ENCODE measurements at places on chromosomes 16 and 17.

DNA sequence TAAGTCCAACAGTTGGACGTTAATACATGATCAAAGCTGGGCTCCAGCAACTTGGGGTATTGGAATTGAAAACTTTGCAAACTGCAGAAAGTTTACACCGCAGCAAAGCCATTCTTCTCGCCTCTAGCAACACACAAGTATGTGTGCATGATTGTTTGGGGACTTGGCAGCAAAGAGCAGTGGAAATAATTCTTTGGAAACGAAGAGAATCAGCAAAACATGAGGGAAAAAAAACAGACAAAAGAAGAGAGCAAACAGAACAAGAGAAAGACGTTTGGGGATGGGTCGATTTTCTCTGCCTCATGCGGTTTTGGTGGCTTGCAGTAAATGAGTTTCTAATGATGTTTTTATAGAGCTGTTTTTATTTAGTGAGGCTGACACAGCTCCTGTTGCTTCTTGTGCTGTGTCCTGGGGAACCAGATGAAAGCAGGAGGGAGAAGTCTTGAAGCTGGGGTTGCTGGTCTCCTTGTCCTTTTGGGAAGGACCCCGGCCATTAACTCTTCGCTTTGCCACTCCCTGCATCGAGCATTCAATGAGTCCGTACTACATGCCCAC, 502.9 kb downstream of the GRIN2A start:
- no peak for DNase-seq

- DNase-seq: no peak
Measured at GRCh38 chr17:3894911-3895343, 2.1 kb upstream of the CAMKK1 start.

- DNase-seq: no peak
Measured at GRCh38 chr17:6713918-6714271, 726 bp upstream of the SLC13A5 start.

- DNase-seq: no peak
Measured at GRCh38 chr16:2056077-2056476, 8.3 kb downstream of the TSC2 start.

DNA sequence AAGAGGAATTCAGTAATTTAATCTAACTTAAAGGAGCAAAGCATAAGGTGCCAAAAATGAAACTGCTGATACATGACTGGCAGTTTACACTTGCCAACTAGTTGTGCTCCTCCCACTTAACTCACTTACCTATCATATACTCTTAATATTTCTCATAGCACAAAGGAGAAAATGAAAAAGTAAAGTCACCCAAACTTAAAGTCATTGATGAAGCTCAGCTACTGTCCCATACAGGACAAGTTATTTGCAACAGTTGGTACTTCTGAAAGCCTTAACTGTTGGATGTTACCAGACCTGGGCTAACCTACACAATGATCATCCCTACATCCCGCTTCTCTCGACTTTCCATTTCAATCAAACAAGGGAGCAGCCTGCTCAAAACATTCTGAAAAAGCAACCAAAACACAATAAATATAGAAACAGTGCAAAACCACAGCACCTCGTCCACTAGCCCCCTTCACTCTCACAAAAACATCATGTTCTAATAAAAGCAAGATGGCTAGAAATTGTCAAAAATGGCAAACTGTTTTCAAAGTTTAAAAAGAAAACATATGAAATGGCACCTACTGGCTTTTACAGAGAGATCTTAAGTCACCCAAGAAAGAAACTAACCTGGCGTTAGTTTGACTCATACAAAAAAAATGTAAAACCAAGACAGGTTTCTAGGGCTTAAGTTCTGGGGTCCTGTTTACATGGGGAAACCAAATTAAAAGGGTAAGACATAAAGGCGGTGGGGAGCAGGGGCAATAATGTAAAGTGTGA, 868 bp downstream of the MED13 start:
- no peak for DNase-seq

- DNase-seq: no peak
Measured at GRCh38 chr17:42113293-42114069, 967 bp upstream of the DHX58 start.

All from stimulated activated CD4-positive, alpha-beta T cell treated with anti-CD3 and anti-CD28 coated beads, TNF-alpha, amount 100 ng/mL, for 48 hours (primary cell).